ENCODE measurements at places on chromosomes 2 and 18. TPM values are rescaled to one million over a fixed set of nuclear protein-coding genes. Genes with fewer than 3 reads are reported as not detected.

DNA sequence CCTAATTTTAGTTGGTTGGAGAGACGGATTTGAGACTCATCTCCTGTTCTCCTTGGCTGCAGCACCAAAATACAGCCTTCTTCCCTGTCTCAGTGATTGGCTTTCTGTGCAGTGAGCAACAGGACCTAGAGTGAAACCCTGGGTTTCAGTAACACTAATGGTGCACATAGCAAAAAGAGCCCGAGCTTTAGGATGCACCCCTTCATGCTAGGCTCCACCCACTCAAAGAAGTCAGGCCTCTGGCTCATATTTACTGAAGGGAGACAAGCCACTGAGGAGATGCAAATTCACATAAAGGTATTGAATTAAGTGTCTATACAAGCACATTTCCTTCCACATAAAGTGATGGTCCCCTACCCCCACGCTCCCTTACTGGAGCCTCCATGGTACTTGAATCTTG is 131.9 kb upstream of the CHAC2 start:
- no peak overlapping the region for H3K27ac ChIP-seq
- H3K36me3 ChIP-seq = no peaks in the 10 kb centered on the region
- no peaks in the 10 kb centered on the region for H3K4me1 ChIP-seq
- H3K4me3 ChIP-seq = no peak overlapping the region
- DNase-seq = no peak
- no peaks in the 10 kb centered on the region for H3K27me3 ChIP-seq

- peaks cover 7% of the 10 kb centered on the region for H3K27me3 ChIP-seq
- no peaks in the 10 kb centered on the region for H3K36me3 ChIP-seq
- H3K27ac ChIP-seq = no peak overlapping the region
- no peaks in the 10 kb centered on the region for H3K4me1 ChIP-seq
Measured at GRCh38 chr2:136787970-136788369, 22.6 kb downstream of the THSD7B start.

DNA sequence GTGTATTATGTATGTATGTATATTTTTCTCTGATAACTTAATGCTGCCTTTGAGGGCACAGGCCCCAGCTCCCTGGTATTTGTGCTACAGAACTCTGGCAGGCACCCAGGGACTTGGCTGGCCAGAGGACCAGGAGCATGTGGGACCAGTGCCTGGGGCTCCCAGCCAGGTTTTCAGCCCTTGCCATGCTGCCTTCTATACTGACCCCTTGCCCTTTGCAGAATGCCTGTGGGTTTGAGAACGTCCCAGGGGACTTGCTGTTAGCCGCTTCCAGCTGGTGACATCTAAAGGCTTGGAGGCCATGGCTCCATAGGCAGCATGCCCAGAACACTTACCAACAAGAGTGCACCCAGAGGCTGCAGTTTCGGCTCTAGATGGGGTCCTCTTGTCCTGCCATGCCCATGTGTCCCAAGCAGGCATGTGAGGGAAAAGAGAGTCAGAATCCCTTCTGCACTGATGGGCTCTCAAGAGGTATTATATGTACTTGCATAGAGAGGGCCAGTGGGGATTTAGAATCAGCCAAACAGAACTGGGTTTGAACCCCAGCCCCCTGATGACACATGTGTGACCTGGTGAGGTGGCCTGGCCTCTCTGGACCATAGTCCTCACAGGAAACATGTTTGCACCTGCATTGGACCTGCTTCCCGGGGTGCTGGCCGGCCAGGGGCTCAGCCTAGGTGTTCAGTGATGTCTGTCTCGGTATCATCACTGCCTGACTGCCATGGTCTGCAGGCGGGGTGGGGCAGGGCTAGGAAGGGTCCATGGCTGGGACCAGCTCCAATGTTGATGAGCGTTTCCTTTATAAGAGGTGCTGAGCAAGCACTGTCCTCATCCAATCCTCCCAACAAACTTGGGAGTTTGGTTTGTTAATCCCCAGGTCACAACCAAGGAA is 119.2 kb upstream of the FHL2 start:
- peaks cover 12% of the 10 kb centered on the region for H3K27me3 ChIP-seq
- peaks cover 10% of the 10 kb centered on the region for H3K4me1 ChIP-seq
- no peak for DNase-seq
- H3K36me3 ChIP-seq = no peaks in the 10 kb centered on the region
- H3K4me3 ChIP-seq = no peak overlapping the region
- H3K27ac ChIP-seq = no peak overlapping the region

- no peak overlapping the region for H3K27ac ChIP-seq
- H3K36me3 ChIP-seq = no peaks in the 10 kb centered on the region
- no peaks in the 10 kb centered on the region for H3K27me3 ChIP-seq
- H3K4me1 ChIP-seq = peaks cover 14% of the 10 kb centered on the region
- no peak overlapping the region for H3K4me3 ChIP-seq
Measured at GRCh38 chr2:134466141-134466540, 212.3 kb downstream of the MGAT5 start.

- H3K4me3 ChIP-seq = no peak overlapping the region
- no peak overlapping the region for H3K27ac ChIP-seq
- H3K36me3 ChIP-seq = no peaks in the 10 kb centered on the region
- DNase-seq = no peak
- peaks cover 9% of the 10 kb centered on the region for H3K4me1 ChIP-seq
Measured at GRCh38 chr2:232476791-232477190, 10.8 kb downstream of the ECEL1 start.

GRCh38 chr2:53880756-53881155 is 21.0 kb upstream of the GPR75 start:
- H3K4me3 ChIP-seq = no peak overlapping the region
- no peaks in the 10 kb centered on the region for H3K27me3 ChIP-seq
- no peak for DNase-seq
- no peaks in the 10 kb centered on the region for H3K4me1 ChIP-seq
- H3K36me3 ChIP-seq = peaks cover 47% of the 10 kb centered on the region
- H3K27ac ChIP-seq = no peak overlapping the region

- peaks cover 23% of the 10 kb centered on the region for H3K4me1 ChIP-seq
- no peak overlapping the region for H3K4me3 ChIP-seq
- no peak overlapping the region for H3K27ac ChIP-seq
- no peak for DNase-seq
- H3K36me3 ChIP-seq = peaks cover 6% of the 10 kb centered on the region
Measured at GRCh38 chr2:47024046-47024445, 108.4 kb upstream of the MCFD2 start.

- H3K27ac ChIP-seq = no peak overlapping the region
- no peak overlapping the region for H3K4me3 ChIP-seq
- DNase-seq = no peak
- no peaks in the 10 kb centered on the region for H3K4me1 ChIP-seq
Measured at GRCh38 chr2:162938387-162938786, 99.8 kb upstream of the KCNH7 start.

GRCh38 chr2:74181739-74182138 is 3.1 kb upstream of the MOB1A start:
- H3K4me1 ChIP-seq = peaks cover 4% of the 10 kb centered on the region
- no peak for DNase-seq
- peaks cover 3% of the 10 kb centered on the region for H3K36me3 ChIP-seq
- no peaks in the 10 kb centered on the region for H3K27me3 ChIP-seq
- H3K27ac ChIP-seq = no peak overlapping the region

DNA sequence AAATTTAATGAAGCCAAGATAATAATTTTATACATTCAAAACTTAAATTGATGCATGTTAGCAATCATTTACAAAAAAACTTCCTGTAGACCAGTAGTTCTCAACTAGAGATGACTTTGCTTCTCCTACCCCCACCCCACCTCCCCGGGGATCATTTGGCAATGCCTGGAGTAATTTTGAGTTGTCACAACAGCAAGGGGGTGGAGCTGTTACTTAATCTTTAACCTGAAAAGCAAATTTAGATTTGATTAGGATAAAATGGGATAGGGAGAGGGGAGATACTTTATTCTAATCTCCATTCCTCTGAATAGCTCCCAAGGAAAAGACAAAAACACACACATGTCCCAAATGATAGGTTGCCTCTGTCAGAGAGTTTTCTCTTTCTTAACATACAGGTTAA is 4.2 kb downstream of the SLC40A1 start:
- peaks cover 21% of the 10 kb centered on the region for H3K4me1 ChIP-seq
- DNase-seq = no peak
- peaks cover 6% of the 10 kb centered on the region for H3K27me3 ChIP-seq
- H3K36me3 ChIP-seq = peaks cover 18% of the 10 kb centered on the region

DNA sequence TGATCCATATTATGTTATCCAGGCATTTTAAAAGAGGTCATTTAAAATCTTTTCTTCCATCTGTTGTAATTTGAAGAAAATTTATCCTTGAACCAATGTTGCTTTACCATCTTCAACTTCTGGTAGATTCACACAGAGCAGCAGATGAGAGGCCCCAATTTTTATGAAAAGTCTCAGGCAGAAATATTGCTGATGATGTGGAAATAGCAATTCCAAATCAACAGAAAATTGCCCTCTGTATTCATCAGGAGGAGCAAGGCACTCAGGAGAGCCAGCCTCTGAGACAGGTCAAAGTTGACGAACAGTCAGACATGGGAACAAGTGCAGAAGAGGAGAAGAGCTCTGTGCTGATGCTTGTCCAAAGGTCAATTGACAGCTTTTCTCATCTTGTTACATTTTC is 444.9 kb downstream of the NCKAP5 start:
- H3K27me3 ChIP-seq = no peaks in the 10 kb centered on the region
- no peaks in the 10 kb centered on the region for H3K4me1 ChIP-seq
- H3K27ac ChIP-seq = no peak overlapping the region
- no peak overlapping the region for H3K4me3 ChIP-seq
- H3K36me3 ChIP-seq = no peaks in the 10 kb centered on the region

- H3K36me3 ChIP-seq = no peaks in the 10 kb centered on the region
- H3K27me3 ChIP-seq = no peaks in the 10 kb centered on the region
- H3K4me3 ChIP-seq = no peak overlapping the region
Measured at GRCh38 chr2:128696421-128696820, 377.8 kb upstream of the HS6ST1 start.

Gene KIF1A
- 112 TPM for total RNA-seq

Gene FBXO48
- total RNA-seq = 2.0 TPM

Gene SCN7A
- total RNA-seq = 1.8 TPM

Gene SERPINB11
- total RNA-seq = 1.4 TPM

Gene AQP12A
- 0.97 TPM for total RNA-seq

Gene MROH2A
- total RNA-seq = not detected

Measured in type B pancreatic cell (in vitro differentiated cells).